ENCODE measurements at places on chromosomes 7 and 10.

- no peak for DNase-seq
These were observed 33.8 kb downstream of the SPAG6 start for GRCh38 chr10:22379059-22379458.

- DNase-seq = no peak
These were observed 7.9 kb upstream of the C10orf120 start for GRCh38 chr10:122707535-122707934.

DNA sequence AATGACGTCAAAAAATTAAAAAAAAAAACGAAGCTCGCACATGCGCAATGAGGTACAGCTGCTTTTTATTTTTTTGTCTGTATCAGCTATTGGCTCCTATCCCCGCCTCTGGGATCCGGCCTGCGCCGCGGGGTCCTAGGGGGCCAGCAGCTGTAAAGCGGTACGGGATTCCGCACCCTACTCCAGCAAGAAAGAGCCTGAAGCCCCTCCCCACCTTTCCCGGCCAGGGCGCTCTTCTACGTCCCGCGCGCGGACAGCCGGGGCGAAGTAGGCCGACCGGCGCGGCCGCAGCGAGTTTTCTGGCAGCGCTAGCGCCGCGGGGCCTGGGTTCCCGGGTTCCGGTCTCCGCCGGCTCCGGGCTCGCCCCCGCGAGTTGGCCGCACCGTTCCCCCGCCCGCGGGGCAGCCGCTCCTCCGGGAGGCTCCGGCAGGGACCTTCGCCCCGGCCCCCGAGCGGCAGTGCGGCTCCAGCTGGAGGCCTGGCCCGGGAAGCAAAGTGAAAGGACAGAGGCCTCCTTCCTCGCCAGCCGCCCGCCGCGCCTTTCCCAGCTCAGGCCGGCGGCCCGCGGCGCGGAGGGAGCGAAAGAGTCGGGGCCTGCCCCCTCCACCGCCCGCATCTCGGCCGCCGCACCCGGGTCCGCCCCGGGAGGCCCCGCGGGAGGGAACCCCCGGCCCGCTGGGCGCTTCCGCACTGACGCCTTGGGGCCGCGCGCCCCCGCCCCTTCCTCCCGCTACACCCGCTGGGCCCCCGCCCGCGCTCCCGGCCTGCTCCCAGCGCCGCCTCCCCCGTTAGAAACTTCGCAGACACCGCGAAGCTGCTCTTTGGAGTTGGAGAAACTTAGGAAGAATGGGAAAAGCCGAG lies 4.7 kb upstream of the SPAG6 start:
- DNase-seq = peak; percentile 72

DNA sequence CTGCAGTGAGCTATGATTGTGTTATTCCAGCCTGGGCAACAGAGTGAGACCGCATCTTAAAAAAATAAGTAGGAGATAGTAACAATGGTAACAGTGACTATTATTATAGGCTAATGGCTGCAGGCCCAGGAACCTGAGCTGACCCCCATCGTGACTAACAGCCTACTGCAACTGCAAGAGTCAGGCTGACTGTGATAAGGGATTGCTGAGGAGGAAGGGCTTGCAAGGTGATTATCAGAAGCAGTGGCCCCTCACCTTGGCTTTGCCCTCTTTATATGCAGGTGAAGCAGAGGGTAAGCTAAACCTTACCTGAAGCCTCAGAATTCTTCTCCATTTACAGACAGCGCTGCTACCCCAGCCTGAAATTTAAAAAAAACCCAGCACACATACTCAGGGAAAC lies 83.9 kb upstream of the SDK1 start:
- DNase-seq = peak; percentile 56

DNA sequence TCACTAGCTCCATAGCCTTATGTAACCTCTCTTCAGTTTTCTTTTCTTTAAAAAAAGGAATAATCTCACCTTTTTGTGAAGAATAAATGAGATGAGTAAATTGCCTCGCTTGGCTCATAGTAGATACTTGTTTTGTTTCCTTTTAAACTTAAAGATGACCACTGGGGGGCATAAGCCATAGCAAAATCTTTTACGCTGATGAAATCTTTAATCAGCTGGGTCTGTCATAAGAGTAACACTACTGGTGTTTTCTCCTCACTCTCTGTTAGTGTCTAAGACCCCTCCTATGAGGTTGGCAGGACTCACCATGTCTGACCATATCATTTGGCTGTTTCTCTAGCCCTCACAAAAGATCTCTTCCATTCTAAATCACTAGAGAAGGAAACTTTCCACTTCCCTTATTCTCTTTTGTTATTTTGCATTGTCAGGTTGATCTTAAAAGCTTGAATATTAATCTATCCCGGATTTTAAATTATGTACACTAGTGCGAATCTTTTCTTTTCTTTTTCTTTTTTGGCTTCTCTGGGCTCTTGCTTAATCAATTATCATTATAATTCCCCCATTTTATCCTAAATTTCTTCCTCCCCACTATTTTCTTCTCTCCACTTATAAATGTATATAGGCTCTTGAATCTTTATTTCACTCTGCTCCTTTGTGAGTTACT lies 12.5 kb downstream of the STAG3 start:
- DNase-seq = no peak

DNA sequence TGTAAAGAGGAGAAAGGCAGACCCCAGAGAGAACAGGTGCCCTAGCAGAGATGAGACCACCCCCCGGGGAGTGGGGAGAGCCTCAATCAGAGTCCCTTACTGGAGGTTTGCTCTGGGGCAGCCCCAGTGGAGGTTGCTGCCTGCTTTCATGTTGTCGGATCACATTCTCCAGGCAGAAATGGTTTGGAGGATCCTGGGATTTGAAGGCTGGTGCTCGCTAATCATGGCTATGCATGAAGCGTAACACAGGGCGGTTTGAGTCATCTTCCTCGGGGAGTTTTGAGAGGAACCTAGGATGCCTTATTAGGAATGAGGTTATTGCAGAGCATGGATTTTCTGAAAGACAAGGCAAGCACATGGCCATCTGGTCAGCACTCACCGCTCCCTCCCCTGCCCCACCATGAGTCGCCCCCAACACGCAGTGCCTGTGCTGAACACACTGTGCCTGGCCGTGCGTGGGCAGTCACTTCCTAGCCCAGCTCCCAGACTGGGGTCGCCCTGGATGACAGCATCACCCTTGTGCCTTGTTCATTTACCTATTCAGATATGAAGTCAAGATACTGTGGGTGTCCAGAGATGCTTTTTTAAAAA lies 319.9 kb downstream of the DPP6 start:
- no peak for DNase-seq

DNA sequence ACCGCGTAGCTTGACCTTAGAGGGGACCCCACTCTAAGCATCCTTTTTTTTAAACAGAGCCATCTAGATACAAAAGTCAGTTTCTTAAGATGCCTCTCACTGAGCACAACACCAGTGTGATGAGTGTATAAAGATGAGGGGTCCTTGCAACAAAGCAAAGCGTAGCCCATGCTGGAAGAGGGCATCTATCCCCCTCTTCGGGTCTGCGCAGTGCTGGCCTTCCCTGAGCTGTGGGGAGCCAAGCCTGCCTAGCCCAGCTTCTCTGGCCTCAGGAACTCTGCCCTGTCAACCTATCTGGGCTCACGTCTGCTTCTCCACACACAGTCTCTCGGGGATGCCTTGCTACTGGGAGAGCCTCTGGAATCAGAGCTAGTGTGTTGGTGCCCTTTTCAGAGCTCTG lies 114.0 kb downstream of the NT5C2 start:
- no peak for DNase-seq

DNA sequence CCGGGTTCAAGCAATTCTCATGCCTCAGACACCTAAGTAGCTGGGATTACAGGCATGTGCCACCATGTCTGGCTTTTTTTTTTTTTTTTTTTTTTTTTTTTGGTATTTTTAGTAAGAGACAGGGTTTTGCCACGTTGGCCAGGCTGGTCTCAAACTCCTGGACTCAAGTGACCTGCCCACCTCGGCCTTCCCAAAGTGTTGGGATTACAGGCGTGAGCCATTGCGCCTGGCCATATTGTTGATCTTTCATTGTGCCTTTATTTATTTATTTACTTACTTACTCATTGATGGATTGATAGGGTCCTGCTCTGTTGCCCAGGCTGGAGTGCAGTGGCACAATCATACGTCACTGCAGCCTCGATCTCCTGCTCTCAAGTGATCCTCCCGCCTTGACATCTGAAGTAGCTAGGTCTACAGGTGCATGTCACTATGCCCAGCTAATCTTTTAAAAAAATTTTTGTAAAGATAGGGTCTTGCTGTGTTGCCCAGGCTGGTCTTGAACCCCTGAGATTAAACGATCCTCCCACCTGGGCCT lies 30.4 kb downstream of the SVIL start:
- no peak for DNase-seq

- no peak for DNase-seq
These were observed 343.1 kb upstream of the KCND2 start for GRCh38 chr7:119929891-119930290.

- no peak for DNase-seq
These were observed 175.6 kb downstream of the OTUD1 start for GRCh38 chr10:23614483-23614882.

DNA sequence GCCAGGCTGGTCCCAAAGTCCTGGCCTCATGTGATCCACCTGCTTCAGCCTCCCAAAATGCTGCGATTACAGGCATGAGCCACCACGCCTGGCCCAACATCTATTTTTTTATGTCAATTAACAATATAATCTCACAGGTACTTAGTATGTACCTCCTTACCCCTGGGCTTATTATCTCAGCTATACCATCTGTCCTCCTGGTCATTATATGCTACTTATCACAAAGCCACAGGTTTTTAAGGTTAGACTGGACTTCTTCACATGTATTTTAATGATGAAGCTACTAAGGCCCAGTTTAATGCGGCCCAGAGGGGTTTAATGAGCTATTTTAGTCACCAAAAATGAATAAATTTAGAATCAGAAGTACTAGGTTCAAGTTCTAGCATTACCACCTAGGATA lies 3.4 kb downstream of the NSUN6 start:
- DNase-seq = no peak

DNA sequence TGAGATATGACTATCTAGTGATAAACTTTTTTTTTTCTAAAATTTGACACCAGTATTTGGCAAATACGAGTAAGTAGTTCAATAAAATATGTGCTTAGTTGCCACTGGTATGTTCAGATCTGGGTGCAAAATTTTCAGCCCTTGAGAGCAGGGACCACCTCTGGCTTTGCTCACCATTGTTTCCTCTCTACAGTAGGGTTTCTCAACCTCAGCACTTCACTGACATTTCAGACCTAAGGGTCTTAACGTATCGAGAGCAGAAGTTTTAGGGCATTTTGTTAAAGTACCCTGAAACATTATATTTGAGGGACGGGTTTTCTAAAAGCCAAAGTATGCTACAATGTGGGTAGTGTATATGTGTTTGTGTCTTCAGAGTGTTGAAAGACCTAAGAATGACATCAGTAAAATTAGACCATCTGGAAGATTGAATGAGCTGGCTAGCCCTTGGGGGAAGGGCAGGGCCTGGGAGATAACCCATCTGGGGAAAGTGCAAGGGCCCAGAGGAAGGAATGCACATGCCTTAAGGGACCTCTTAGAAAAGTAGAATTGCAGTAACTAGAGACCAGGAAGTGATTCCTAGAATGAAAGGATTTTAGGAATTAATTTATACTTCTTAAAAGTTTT lies 11.8 kb downstream of the BZW2 start:
- peak; percentile 33 for DNase-seq

- DNase-seq = no peak
These were observed 61.1 kb downstream of the SLC29A4 start for GRCh38 chr7:5343884-5344283.

GRCh38 chr10:101629837-101630632 lies 41.9 kb downstream of the DPCD start:
- no peak for DNase-seq

DNA sequence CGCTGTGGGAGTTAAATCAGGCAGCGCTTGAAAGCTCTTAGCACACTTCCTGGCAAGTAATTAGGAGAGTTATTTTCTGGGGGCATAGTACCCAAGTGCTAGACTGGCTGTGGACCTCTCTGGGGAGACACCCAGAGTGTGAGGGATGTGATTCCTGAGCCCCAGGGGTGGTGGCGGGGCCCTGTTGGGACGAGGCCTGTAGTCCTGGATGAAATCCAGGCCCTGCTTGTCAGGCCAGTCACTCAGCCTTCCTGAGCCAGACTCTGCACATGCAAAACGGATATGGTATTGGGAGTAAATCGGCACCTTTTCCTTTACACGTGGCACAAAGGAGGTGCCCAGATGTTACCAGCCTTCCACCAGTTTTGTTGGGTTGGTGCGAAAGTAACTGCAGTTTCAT lies 31.2 kb downstream of the TRRAP start:
- peak; percentile 53 for DNase-seq

- no peak for DNase-seq
These were observed 282.5 kb upstream of the MYO3A start for GRCh38 chr10:25651534-25651933.

- DNase-seq = no peak
These were observed 240.3 kb downstream of the IPMK start for GRCh38 chr10:58027426-58027825.

DNA sequence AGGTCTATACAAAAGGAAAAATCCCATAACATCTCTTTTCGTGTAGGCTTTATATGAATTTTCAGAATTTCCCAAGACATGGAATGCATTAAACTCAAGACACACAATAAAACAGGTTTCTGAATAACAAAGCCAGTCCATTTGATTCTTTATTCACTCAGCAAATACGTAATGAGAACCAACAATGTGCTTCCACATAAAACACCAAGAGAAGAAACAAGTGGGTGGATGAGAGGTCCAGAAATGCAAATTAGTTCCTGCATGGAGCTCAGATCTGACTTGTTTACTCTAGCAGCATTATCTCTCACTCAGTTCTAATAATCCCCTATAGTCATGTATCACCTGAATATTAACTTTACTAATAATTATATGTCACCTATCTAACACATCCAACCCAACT lies 249.5 kb downstream of the LRRTM3 start:
- no peak for DNase-seq

GRCh38 chr7:93231259-93231658 lies 907 bp upstream of the VPS50 start:
- DNase-seq = no peak

- no peak for DNase-seq
These were observed 28.4 kb upstream of the BMPR1A start for GRCh38 chr10:86728056-86728455.

GRCh38 chr7:47226696-47227095 lies 355.2 kb downstream of the TNS3 start:
- no peak for DNase-seq

DNA sequence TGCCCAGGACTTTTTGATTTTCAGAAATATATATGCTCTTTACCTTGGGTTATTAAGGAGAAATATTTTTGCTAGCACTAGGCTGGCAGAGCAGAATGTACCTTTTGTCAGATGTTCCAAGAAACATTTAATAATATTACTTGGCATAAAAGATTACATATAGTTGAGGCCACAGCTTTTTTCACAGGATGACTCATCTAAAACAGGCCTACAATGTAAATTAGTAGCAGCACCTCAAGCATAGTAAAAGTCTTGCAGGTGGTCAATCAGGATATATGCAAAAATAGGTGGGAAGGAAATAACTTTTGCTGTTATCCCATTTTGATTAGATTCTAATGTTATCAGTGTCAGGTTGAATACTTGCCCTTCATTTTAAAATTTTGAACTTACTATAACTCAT lies 14.9 kb upstream of the ITGB1 start:
- no peak for DNase-seq

- DNase-seq = no peak
These were observed 107.4 kb downstream of the CDH23 start for GRCh38 chr10:71504168-71504567.

GRCh38 chr7:142481548-142481947 lies 223.7 kb upstream of the PRSS58 start:
- no peak for DNase-seq

GRCh38 chr10:116418389-116418788 lies 9.3 kb upstream of the PNLIPRP3 start:
- DNase-seq = no peak

GRCh38 chr10:103067484-103067883 lies 125.6 kb downstream of the NT5C2 start:
- DNase-seq = no peak
